ENCODE measurements at places on chromosomes 1 and 21.

DNA sequence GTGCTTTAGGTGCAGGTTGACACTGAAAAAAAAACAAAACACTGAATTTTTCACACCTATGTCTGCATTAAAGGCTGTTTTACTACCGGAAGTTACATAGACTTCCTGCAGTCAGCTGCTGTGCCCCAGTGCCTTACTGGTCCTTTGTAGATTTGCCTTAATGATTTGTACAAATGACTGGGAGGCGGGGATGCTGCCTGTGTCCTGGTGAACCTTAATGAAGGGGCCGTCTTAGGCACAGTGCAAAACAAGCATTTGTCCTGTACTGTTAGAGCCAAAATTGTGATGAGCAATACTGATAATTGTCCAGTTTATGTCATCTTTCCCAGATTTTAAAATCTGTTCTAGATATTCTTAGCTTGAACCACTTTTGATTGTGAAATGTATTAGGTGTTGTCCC lies 90.9 kb upstream of the PGD start:
- DNase-seq: no peak

GRCh38 chr1:225928186-225929175 lies 4.4 kb upstream of the PYCR2 start:
- no peak for DNase-seq

- DNase-seq: no peak
Observed at GRCh38 chr1:65163201-65163805, 15.3 kb downstream of the AK4 start.

DNA sequence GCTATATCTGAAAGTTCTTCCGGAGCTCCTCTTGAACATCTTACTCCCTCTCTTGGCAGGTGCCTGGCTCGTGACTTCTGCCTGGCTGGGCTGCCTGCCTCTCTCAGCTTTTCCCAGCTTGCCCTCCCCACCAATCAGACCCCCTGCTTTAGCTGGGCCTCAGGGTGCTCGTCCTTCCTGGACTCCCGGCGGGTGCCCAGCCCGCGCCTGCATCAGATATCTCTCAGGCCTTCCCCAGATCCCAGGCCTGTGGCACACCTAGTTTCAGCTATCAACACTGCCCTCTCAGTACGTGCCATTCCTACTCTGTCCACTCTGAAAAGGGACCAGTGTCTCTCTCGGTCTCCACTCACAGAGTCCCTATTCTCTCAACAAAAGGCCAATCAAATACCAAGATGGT lies 96.5 kb upstream of the CLDN14 start:
- no peak for DNase-seq

GRCh38 chr1:184443201-184443600 lies 56.4 kb downstream of the C1orf21 start:
- no peak for DNase-seq

DNA sequence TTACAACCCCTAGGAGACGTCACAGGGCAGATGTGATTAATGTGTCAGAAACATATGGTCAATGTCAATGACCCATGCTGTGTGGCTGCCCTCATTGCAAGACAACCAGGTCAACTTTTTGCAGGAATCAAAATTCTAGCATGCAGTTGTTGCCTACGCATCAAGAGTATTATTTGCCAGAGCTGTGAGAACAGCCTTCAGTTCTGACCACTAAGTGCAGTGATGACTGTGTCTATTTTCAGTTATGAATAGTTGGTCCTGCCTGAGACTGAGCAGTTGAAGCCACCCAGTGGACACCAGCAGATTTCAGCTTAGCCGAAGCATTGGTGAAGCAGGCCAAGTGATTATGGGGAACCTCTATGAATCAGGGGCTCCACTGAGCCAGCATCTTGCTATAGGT lies 47.3 kb downstream of the LYPLAL1 start:
- no peak for DNase-seq

DNA sequence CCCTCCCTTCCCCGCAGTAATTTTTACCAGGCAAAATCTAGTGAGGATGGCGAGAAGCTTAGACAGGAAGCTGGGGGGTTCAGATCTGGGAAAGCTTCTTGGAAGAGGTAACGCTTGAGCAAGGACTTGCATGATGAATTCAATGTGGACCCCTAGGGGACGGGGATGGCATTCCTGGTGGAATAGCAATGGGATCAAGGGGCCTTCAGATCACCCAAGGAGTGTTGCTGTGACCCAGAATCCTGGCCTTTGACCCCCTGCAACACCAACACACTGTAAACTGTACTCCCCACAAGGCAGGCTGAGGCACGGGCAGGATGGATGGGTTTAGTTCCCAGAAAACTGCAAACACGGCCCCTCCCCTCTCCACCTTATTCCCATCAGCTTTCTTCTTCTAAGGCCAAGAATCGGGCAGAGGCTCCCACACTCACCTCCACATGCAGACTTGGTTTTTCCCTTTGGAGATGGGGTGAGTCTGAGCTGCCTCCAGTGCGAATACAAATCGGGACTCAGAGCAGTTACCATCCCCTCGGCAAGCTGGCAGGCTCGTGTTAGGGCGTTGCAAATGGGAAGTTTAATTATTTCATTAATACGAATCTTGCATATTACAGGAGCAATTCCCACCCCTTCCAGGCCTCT lies 20.1 kb downstream of the DISP3 start:
- no peak for DNase-seq

GRCh38 chr1:19342062-19342750 lies 30.1 kb downstream of the SLC66A1 start:
- no peak for DNase-seq

DNA sequence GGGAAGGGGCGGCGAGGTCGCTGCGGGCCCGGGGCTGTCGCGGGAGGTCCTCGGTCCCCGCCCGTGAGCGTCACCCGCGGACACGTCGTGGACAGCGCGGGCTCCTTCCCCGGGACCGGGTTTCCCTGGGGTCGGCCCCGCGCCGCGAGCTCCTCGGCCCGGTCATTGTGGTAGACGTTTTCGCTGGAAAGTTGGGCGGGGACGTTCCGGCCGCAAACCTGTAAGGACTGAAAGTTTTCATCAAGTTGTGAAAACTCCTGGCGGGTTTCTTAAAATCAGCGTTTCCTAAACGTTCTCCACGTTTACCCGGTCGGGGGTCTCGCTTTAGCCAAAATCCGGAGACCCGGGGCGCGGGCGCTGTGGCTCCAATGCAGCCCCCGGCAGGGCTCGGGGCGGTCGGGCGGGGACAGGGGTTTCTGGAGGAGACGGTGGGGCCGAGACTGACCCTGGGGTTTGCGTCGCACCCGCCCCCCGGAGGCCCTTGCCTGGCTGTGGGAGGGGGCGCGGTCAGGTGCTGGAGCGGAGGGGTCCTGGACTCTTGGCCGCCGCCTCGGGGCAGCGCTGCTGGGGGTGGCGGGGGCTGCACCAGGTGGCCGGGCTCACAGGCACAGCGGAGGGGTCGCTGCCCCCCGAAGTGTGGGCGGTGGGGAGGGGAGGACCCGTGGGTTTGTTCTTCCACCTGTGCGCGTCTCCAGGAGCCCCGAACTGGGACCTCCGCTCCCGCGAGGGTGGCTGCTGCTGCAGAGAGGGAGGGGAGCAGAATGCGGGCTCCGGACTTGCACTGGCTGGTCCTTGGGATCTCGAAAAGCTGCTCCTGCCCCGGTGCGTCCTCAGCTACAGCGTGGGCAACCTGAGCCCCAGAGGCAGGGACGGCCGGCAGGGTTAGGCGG lies 827 bp downstream of the PRKCZ start:
- no peak for DNase-seq

GRCh38 chr1:34086561-34086960 lies 78.5 kb downstream of the CSMD2 start:
- no peak for DNase-seq

DNA sequence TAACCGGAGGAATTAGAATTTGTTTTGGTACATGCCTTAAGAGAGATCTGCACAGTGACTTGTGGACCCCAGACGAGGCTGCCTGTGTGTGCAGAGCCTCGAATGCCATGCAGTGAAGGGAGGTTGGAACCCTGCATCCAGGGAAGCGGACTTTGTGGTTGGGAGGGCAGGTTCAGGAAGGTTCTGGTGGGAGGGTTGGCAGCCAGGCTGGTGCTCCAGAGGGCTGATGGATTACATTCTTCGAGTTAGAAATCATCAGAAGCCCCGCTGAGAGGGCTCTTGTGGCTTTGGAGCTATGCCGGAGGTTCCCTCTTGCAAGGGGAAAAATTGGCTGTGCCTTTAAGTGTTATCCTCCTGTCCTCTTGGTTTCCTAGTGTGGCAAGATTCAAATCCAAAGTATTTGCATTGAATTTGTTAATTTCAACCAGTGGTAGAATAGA lies 21.1 kb downstream of the ROR1 start:
- no peak for DNase-seq

DNA sequence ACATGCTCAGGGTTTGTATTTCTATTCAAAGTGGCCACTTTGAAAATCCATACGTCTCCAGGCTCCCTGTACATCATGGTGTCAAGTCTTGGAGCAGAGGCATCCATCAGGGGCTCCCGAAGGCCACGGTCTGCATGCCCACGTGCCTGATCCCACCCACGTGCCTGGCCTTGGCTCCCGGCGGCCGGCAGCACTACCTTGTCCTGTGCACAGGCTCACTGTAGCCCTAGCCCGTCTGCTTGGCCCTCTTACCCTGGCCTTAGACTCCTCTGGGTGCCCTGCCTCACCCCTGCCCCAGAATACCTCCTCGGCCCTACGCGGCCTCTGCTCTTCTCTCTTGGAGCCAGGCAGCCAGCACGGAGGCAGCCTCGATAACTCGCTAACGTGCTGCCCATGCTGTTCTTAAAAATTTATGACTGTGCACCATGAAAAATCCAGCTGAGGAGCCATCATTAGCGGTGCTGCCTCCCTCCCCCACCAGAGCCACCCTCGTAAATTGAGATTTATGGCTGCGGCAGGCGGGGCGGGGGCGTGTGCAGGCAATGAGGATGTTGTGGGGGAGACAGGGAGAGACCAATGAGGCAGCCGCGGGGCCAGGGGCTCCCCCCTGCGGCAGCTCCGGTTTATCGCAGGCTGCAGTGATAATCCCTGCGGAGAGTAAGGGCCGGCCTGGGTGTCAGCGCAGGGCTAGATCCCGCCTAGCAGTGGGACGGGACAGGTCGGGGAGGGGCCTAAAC lies 24.6 kb downstream of the DMAP1 start:
- no peak for DNase-seq

GRCh38 chr1:109477821-109478220 lies 5.9 kb upstream of the ATXN7L2 start:
- DNase-seq: no peak

DNA sequence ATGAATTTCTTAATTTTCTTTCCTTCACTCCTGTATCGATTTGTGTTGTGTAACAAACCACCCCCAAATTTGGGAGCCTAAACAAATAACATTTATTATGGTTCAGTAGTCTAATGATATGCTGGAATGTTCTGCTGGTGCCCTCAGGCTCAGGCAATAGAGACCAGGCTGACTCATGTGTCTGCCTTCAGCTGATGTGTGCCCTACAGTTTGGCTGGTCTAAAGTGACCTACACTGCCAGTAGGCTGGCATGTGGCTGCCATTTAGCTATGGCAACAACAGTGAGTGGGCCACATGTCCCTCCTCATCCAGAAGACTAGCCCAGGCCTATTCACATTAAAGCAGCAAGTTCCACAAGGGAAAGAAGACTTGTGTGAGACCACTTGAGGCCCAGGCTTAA lies 115.8 kb downstream of the PTPRC start:
- no peak for DNase-seq

- DNase-seq: no peak
Observed at GRCh38 chr1:44806704-44807363, at the start of gene DYNLT4. Gene DYNLT4 (minus strand): TSS chr1:44807351. CDS start chr1:44806668, 683 bp downstream.

- no peak for DNase-seq
Observed at GRCh38 chr1:234669499-234669898, 59.5 kb upstream of the IRF2BP2 start.

DNA sequence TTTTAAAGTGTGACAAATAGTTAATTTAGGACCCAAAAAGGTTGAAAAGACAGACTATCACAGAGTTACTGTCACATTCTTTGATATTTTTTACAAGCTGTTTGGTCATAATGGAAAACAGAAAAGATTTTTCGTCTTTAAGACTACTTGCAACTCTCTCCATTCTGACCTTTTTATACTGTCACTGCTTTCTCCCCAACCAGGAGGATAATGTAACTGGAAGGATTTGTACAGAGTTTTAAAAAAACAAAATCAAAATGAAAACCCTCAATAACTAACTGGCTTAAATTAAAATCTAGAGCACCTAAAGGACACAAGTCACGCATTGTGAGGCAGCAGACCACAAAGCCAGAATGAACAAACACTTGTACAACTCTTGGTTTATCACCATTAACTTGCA lies 257.7 kb downstream of the FAF1 start:
- DNase-seq: no peak

DNA sequence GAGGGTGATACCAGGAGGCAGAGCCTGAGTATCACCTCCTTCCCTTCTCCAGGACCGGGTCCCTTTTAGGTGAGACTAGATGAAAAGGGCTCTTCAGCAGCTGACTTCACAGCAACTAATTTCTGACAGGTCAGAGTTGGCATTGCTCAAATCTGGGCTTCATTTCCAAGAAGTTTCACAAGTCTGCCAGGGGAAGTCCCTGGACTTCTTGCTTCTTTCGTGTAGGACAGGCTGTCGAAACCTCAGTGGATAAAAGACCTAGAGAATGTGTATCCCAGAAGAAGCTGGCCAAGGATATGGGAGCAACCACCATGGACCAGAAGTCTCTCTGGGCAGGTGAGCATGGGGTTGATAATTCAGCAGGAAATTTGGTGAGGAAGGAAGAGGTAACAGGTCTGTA lies at the start of gene CHI3L2:
TSS of gene CHI3L2 (plus strand) at position 280 of the 400 bp plus-strand sequence. CDS start at position 297, 17 bp downstream.
- no peak for DNase-seq

DNA sequence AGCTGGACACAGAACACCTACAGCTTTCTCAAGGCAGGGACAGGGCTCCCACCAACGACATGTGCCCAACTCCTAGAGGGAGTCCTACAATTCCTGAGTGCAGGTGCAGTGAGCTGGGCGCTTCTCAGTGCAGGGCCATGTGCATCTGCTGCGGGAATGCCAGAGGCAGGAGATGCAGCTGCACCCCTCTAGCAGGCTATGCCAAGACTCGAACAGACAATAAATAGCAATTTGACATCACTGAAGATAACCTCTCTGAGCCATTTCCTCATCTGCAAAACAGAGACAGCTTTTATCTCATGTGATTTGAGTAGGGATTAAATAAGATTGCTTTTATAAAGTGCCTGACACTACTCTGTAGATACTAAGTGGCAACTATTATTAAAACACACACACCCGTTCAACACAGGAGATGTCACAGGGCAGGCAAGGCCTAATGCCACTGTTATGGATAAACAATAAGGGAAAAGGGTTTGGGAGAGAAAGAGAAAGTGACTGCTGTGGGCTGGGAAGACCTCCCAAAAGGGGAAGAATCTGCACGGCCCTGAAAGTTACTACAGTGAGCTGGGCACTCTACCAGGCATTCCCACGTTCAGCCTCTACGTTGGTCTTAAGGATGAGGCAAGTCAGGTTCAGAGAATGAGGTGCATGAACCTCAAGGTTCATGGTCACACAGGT lies 5.7 kb downstream of the SLC9A1 start:
- DNase-seq: no peak

All from stimulated activated CD4-positive, alpha-beta T cell treated with anti-CD3 and anti-CD28 coated beads, Interleukin-15, amount 100 ng/mL, for 48 hours (primary cell).